ENCODE measurements at places on chromosomes 6 and 20. TPM values are rescaled to one million over a fixed set of nuclear protein-coding genes. Genes with fewer than 3 reads are reported as not detected.

The SEL1L2 gene
- 6.3 TPM for total RNA-seq

The SCRT2 gene
- not detected for total RNA-seq

- H3K27ac ChIP-seq: no peak overlapping the region
- H3K4me1 ChIP-seq: no peaks in the 10 kb centered on the region
- no peak overlapping the region for H3K4me3 ChIP-seq
- H3K36me3 ChIP-seq: no peaks in the 10 kb centered on the region
- H3K27me3 ChIP-seq: no peaks in the 10 kb centered on the region
These were observed 2.8 kb upstream of the PHF20 start for GRCh38 chr20:35768731-35769664.

- no peak overlapping the region for H3K27ac ChIP-seq
- no peaks in the 10 kb centered on the region for H3K36me3 ChIP-seq
- DNase-seq: no peak
- H3K4me1 ChIP-seq: peaks cover 1% of the 10 kb centered on the region
- no peaks in the 10 kb centered on the region for H3K27me3 ChIP-seq
These were observed 1654.1 kb downstream of the GRIK2 start for GRCh38 chr6:103047567-103047966.

DNA sequence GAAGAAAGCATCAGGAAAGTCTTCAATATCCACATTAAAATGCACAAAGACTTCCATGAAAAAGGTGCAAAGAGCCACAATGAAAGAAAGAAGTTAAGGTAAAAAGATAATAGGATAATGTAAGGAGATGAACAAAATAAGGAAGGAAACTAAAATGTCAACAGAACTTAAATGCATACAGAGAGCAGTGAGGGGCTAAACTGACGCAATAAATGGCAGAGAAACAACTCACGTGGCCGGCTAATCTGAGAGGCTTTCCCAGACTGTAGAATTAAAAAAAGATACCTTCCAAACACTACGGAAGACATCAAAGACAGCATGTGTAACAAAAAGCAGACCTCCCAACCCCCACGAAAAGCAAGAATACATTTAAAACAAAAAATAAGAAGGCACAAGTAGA is 73.7 kb downstream of the GMDS start:
- no peaks in the 10 kb centered on the region for H3K36me3 ChIP-seq
- DNase-seq: no peak
- no peak overlapping the region for H3K4me3 ChIP-seq
- H3K27ac ChIP-seq: no peak overlapping the region
- no peaks in the 10 kb centered on the region for H3K27me3 ChIP-seq

DNA sequence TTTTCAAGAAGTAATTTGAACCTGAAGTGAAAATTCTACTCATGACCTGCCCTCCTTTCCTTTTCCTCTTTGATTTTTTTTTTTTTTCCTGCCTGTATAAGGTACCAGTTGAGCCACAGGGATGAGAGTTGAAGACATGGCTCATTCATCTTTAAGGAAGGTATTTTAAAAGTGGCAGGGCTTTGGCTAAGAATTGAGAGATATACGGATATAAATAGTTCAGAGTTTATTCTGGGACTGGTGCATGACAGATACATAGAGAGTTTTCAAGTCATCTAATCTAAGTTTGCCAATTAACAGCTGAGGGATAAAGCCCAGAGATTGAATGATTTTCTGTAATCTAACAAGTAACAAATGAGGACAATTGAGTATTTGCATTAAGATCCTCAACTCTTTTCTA is 69.8 kb downstream of the BTBD3 start:
- no peak overlapping the region for H3K27ac ChIP-seq
- H3K4me1 ChIP-seq: no peaks in the 10 kb centered on the region

The SLC26A8 gene
- 0.33 TPM for total RNA-seq

- H3K4me1 ChIP-seq: peaks cover 3% of the 10 kb centered on the region
- DNase-seq: no peak
- H3K36me3 ChIP-seq: no peaks in the 10 kb centered on the region
- H3K27me3 ChIP-seq: no peaks in the 10 kb centered on the region
- H3K27ac ChIP-seq: no peak overlapping the region
These were observed 1.8 kb downstream of the ENTPD6 start for GRCh38 chr20:25197183-25197869.

The SLC17A2 gene
- total RNA-seq: not detected

The SOX18 gene
- total RNA-seq: 186 TPM

- no peak overlapping the region for H3K27ac ChIP-seq
- H3K4me3 ChIP-seq: no peak overlapping the region
- no peaks in the 10 kb centered on the region for H3K27me3 ChIP-seq
- no peaks in the 10 kb centered on the region for H3K36me3 ChIP-seq
- H3K4me1 ChIP-seq: no peaks in the 10 kb centered on the region
These were observed 98.6 kb upstream of the NEDD9 start for GRCh38 chr6:11331111-11331510.

DNA sequence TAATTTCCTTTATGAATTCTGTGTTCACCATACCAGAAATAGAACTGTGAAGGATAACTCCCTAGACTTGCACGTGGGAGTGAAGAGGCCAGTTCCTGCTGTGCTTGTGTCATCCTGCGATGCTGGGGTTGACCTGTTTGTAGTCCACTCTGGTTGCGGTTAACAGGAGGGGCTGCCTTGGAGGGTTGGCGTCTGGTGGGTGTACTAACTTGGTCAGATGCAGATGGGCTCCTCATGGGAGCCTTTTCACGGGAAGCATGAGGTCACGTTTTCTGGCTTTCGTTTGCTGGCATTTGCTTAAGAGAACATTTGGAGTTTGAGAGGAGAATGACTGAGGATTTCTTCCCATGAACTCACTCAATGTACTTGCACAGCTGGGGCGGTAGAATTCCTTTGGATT is 41.2 kb downstream of the IGF2R start:
- no peaks in the 10 kb centered on the region for H3K4me1 ChIP-seq
- peak; percentile 70 for DNase-seq
- H3K27ac ChIP-seq: no peak overlapping the region
- H3K4me3 ChIP-seq: no peak overlapping the region

GRCh38 chr6:25010902-25011625 is 75.3 kb upstream of the RIPOR2 start:
- DNase-seq: no peak
- H3K4me3 ChIP-seq: no peak overlapping the region
- H3K4me1 ChIP-seq: no peaks in the 10 kb centered on the region

DNA sequence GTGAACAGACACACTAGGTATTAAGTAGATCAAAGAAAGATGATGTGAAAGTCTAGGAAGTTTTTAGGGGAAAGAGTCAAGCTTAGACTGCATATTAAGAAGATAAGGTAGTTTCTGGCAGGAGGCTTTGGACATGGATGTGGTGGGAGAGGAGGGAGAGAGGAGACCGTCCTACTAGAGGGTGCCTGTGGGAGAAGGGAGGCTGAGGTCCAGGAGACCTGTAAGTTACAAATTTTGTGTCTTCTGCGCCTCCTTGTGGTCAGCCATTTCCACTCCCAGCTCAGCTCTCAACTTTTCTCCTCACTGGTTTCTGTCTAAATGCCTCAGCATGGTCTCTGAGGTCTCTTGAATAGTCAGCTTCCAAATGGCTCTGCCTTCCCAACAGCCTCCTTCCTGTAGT is 193.5 kb downstream of the UNC5CL start:
- H3K27ac ChIP-seq: no peak overlapping the region
- no peaks in the 10 kb centered on the region for H3K27me3 ChIP-seq
- no peak overlapping the region for H3K4me3 ChIP-seq
- H3K4me1 ChIP-seq: no peaks in the 10 kb centered on the region
- DNase-seq: no peak
- no peaks in the 10 kb centered on the region for H3K36me3 ChIP-seq

The CCR6 gene
- total RNA-seq: 0.54 TPM

GRCh38 chr6:132259070-132259469 is 142.2 kb downstream of the MOXD1 start:
- no peak for DNase-seq
- no peaks in the 10 kb centered on the region for H3K36me3 ChIP-seq
- H3K27me3 ChIP-seq: no peaks in the 10 kb centered on the region
- no peaks in the 10 kb centered on the region for H3K4me1 ChIP-seq
- no peak overlapping the region for H3K27ac ChIP-seq

DNA sequence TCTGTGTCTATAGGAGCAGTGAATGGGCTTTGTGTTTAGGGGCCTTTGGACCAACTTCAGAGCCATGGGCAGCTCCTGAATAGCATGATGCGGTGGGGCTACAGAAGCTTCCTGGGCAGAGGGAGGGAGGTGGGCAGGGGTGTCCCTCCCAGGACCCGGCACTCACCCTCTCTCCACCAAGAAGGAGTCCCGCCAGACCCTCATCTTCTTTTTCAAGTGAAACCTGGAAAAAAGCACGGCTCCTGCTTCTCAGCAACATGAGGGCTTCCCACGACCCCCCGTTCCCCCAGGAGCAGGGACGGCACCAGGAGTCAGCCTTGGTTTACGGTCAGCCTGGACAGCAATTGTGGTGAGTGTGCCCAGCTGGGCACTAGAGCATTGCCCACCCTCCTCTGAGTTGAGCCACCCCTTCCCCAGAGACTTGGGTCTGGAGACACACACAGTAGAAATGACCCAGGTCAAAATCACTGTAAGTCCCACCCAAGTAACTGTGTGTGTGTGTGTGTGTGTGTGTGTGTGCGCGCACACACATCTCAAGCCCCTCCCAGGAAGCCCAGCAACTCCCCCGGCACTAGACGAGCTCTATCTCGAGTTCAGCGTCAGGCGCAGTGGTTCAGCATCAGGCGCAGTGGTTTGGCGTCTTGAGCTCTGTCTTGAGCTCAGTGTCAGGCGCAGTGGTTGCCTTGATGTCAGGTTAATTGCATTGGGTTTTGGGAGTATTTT is 108.2 kb downstream of the SULF2 start:
- H3K36me3 ChIP-seq: no peaks in the 10 kb centered on the region
- H3K27me3 ChIP-seq: no peaks in the 10 kb centered on the region
- no peak for DNase-seq
- no peak overlapping the region for H3K27ac ChIP-seq
- H3K4me1 ChIP-seq: no peaks in the 10 kb centered on the region

DNA sequence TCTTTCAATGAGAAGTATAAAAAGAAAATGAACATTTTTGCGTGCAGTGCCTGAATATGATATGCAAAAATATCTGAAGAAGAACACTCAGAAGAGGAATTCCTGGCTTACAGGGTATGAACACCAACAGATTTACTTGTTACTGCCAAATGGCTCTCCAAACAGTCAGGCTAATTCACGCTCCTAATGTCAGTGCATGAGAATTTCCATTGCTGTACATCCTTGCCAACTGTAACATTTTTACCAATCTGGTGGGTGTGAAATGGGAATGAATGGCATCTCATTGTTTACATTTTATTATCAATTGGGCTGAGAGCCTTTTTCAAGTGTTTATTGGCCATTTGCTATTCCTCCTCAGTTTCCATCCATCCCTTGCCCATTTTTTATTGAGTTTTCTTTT is 365.3 kb upstream of the MAP3K7 start:
- H3K4me3 ChIP-seq: no peak overlapping the region
- no peak for DNase-seq
- no peak overlapping the region for H3K27ac ChIP-seq
- H3K4me1 ChIP-seq: no peaks in the 10 kb centered on the region
- H3K27me3 ChIP-seq: no peaks in the 10 kb centered on the region

GRCh38 chr20:21075471-21075870 is 30.7 kb downstream of the LINC00237 start:
- no peak for DNase-seq
- no peak overlapping the region for H3K27ac ChIP-seq
- H3K36me3 ChIP-seq: no peaks in the 10 kb centered on the region
- H3K27me3 ChIP-seq: no peaks in the 10 kb centered on the region

- no peak overlapping the region for H3K27ac ChIP-seq
- H3K4me3 ChIP-seq: no peak overlapping the region
- no peak for DNase-seq
These were observed 389.1 kb downstream of the ARHGAP18 start for GRCh38 chr6:129320892-129321291.

GRCh38 chr20:24935766-24936525 is 13.1 kb upstream of the CST7 start:
- H3K27me3 ChIP-seq: no peaks in the 10 kb centered on the region
- no peaks in the 10 kb centered on the region for H3K36me3 ChIP-seq
- no peak for DNase-seq
- H3K4me1 ChIP-seq: no peaks in the 10 kb centered on the region

DNA sequence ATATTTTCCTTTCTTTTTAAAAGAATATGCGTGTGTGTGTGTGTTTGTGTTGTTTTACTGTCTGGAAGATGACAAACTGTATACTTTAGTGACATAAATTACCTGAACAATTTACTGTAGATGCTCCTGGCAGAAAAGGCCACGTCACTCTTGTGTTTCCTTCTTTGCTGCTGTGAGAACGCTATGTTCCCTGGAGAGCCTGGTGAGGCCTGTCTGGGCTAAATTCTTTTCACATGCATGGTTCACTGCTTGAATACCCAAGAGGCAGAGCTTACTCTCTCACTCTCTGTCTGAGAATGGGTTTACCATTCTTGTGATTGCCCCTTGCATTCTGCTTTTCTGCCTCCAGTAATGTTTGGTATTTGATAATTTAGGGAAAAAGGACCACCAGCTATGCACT is 64.3 kb downstream of the EDN1 start:
- peak; percentile 58 for DNase-seq
- H3K4me1 ChIP-seq: peaks cover 4% of the 10 kb centered on the region
- H3K36me3 ChIP-seq: no peaks in the 10 kb centered on the region
- H3K27ac ChIP-seq: no peak overlapping the region
- no peak overlapping the region for H3K4me3 ChIP-seq

- no peak overlapping the region for H3K4me3 ChIP-seq
- H3K4me1 ChIP-seq: no peaks in the 10 kb centered on the region
- no peaks in the 10 kb centered on the region for H3K36me3 ChIP-seq
- DNase-seq: no peak
- no peaks in the 10 kb centered on the region for H3K27me3 ChIP-seq
- H3K27ac ChIP-seq: no peak overlapping the region
These were observed 4.2 kb upstream of the CST11 start for GRCh38 chr20:23456873-23457272.

The CTCFL gene
- total RNA-seq: not detected

The SLC17A3 gene
- total RNA-seq: not detected

DNA sequence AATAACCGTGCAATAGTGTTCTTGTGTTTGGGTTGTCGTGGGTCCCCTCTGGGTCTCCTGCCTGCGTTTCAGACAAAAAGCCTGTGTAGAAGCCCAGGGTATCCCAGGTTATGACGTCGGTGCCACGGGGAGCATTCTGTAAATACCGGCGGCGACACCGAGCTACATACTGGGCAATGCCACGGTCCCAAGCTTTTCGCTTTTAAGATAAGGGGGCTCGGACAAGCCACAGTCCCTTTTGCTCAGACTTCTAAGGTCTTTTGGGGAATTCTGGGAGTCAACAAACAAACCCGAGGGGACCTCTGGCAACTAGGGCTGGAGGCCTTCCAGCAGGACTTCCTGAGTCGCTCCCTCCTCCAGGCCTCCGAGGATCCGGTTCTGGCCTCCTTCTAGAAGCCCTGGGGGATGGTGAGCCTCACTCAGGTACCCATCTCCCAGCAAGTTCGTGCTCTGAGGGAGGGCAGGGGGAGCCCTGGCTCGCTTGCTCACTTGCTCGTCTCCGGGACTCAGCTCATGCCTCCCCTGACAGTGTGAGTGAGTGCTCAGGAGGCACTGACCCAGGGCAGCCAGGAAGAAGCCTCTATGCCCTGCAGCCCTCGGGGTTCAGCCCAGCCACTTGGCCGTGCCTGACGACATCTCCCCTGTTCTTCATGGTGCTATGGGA is 62.4 kb upstream of the MRPS10 start:
- no peak for DNase-seq
- H3K4me3 ChIP-seq: no peak overlapping the region
- H3K27ac ChIP-seq: no peak overlapping the region
- H3K36me3 ChIP-seq: no peaks in the 10 kb centered on the region
- no peaks in the 10 kb centered on the region for H3K27me3 ChIP-seq

The WFDC2 gene
- total RNA-seq: 1.5 TPM

Data from aorta (tissue), 5 donors.